H54 (cell line): ENCODE measurements at places on chromosomes 5 and 9.

GRCh38 chr9:112078432-112078831 is 96.7 kb downstream of the SUSD1 start:
- DNase-seq: no peak

DNA sequence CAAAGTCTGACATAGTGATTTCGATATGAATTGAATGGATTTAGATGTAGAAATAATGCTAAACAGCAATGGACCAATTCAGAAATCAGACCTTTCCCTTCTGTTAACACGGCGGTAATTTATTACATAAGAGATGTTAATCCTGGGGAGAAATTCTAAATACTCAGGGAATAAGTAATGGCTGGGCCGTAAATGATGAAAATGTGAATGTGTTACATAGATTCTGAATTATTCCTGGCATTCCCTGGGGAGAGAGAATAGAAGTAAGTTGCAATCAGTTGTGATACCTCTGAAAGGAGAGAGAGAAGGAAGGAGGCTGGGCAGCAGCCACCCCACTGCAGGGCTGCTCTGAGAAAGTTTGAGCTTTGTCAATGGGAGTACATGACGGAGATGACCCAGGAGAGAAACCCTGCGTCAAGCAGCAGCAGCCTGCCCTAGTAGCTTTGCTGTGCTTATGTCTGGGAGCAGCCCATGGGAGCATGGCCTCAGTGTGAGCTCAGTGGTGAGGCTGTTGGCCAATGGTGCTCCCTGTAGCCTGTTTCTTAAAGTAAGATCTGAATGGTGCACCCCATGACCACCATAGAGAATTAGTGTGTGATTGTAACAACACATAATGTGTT is 420.1 kb downstream of the MTRR start:
- DNase-seq: no peak

DNA sequence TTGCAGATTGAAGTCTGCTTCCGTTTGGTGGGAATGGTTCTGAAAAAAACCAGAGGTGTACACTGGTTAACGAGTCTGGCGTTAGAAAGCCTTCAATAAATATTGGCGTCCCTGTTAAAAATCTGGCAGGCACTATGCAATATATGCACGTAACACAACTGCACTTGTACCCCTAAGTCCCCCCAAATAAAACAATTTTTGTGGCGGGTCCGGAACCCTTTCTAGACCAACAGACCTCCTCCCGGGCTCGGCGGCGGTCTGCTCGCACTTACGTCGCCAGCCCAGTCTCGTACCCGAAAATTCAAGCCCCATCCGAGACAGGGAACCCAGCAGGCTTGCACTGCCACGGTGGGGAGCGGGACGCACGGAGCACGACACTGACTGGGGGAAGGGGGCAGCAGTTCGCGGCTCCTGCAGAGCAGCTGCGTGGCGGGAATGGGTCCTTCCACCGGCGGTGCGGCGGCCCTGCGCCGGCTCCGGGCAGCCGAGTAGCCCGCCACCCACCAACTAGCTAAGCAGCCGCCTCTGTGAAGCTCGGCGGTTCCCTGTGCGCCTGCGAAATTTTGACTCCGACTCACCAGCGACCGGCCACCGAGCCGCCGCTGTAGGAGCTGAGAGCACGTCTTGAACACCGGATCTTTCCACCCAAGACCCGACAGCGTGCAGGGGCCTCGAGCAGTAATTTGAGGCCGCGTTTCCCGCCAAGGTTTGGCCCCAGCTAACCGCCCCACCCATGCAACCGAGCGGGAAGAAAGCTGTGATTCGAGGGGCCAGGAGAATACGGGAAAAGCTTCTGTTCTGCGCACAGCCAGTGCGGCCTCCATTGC is 3.9 kb downstream of the MCIDAS start:
- no peak for DNase-seq

- DNase-seq: peak; percentile 12
Observed at GRCh38 chr9:33921967-33922895, 105.3 kb downstream of the UBE2R2 start.

DNA sequence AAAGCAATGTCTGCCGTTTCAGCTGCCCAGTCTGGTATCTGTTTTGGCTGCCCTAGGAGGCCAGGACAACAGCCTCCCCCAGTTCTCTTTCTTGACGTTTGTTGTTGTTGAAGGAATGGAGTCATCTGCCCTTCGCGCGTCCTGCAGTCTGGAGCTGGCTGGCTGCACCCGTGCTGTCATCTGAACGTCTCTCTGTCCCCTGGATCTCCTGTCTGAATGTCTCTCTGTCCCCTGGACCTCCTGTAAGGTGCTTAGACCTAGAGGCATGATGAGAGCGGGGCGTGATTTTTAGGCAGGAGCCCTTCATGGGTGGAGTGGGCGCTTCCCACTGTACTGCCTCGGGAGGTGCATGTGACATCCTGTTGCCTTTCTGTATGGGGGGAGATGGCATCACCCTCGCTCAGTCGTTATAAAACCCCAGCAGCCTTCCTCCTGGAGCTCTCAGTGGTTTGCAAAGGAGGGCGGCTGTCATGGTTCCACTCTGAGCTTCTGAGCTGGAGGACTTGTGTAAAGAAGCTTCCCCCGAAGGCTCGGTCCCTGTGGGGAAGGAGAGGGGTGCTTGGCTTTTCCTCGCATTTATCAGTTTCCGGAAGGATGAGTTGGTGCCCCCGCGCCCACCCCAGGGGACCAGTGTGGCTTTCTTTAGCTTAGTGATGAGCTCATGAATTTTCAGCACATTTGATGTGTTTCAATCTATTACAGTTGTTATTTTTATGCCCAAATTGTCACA is 49.8 kb upstream of the OLFM1 start:
- no peak for DNase-seq

GRCh38 chr5:170632985-170633234 is 129.1 kb downstream of the KCNIP1 start:
- DNase-seq: no peak

DNA sequence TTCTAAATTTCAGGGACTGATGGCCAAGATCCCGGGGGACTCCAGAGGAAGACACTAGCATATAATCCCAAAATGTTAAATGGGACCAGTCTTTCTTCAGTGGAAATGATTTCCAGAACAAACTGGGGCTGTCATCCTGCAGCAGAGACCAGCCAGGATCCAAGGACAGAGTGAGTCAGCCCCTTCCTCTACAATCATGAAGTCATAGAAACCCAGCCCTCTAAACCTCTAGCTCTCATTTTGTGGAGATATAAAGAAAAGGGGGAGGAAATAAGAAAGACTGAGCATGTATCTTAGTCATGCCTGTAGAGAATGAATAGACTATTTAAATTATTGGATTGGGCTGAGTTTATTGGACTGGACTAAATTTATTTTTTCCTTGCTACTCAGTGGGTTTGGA is 318.3 kb downstream of the AGTPBP1 start:
- DNase-seq: no peak

DNA sequence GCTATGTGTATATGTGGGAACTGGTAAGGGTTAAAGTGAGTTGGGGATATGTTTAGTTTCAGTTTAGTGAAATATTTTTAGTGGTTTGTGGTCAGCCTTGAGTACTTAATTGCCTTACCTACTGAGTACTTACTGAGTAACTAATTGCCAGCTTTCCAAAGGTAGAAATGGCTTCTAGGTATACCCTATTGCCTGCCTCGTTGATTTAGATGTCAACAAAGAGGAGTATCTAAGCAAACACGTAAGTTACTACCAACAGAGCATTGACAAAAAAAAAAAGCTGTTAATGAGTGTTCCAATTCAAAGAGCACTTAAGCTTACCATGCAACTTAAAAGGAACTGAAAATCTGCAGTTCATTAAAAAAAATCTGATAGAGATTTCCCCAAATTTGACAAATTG is 8.8 kb downstream of the ATP10B start:
- no peak for DNase-seq

GRCh38 chr5:1420211-1421195 is 24.7 kb downstream of the SLC6A3 start:
- no peak for DNase-seq

DNA sequence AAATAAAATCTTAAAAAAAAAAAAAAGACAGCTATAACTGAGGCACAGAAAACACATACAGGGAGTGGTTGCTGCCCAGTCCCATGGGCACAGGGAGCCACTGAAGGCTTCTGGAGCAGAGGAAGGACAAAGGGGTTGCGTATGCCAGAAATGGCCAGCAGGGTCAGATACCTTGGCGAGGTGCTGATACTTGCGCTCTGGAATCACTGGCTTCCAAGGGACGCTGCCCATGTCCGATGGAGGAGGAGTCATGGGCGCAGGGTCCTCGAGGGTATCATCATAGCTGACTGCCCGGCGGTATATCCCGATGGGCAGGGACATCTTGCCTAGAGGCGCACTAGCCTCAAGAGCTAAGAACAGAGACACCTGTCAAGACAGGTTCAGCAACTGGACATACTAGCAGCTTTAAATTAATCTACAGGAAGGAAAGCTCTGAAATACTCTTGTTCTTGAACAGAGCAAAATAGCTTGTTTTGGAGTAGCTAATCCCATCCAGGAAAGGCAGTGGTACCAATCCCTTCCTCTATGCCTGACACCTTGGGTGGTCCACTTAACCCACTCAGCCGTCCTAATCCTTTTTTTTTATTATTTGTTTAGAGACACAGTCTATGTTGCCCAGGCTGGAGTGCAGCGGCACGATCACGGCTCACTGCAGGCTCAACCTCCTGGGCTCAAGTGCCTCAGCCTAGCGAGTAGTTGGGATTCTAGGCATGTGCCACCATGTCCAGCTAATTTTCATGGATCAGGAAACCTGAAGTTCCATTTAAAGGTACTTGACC is 6.0 kb downstream of the KIAA1191 start:
- no peak for DNase-seq

- DNase-seq: no peak
Observed at GRCh38 chr5:28415791-28416443, 1377.5 kb upstream of the CDH9 start.

- DNase-seq: no peak
Observed at GRCh38 chr9:105647595-105648349, 14.5 kb upstream of the TAL2 start.

DNA sequence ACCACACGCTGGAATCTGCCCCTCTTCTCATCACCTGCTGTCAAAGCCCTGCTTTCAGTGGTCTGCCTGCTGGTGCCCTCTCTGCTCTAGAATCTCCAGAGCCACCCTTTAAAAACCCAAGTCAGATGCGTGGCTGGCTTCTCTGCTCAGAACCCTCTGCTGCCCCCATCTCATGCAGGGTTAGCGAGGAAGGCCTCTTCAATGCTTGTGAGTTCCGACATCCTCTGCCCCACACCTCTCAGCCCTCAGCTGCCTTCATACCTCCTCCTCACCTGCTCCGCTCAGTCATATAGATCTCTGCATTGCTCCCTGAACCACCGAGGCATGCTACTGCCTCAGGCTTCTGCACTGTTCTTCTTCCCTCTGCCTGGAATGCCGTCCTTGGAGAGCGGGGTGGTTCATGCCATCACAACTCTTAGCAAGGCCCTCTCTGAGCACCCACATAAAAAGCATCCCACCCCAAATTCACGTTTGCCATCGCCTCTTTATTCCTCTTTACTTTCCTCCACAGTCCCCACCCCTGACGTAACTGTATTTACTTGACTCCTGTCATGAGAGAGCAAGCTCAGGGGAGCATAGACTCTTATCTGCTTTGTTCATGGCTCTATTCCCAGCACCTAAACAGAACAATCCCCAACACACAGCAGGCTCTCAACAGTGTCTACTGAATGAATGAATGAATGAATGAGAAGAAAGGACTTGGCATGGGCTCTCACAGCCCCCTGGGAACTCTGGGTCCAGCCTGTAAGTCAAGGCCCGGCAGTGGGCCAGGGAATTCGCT is 10.4 kb downstream of the SHB start:
- no peak for DNase-seq

GRCh38 chr9:127925959-127926905 is 4.3 kb downstream of the PIP5KL1 start:
- no peak for DNase-seq

- DNase-seq: no peak
Observed at GRCh38 chr9:115411993-115412452, 294.1 kb upstream of the TNC start.
